Anterior cingulate cortex (tissue), 58 donors: ENCODE measurements at places on chromosomes 3 and 15.

GRCh38 chr15:77457905-77458265 lies 37.2 kb downstream of the HMG20A start:
- no peak for DNase-seq

DNA sequence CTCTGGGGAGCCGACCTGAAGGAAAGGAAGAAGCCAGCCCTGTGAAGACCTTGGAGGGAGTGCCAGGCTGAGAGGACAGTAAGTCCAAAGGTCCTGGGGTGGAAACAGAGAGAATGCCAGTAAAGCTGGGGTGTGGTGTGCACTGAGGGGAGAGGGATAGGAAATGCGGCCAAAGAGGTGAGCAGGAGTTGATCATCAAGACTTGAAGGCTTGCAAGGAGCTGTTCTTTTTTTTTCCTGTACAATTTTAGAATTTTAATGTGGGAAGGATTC lies 73.8 kb downstream of the SYNPR start:
- DNase-seq = no peak

GRCh38 chr3:141407047-141407446 lies 38.7 kb downstream of the ZBTB38 start:
- no peak for DNase-seq

- no peak for DNase-seq
Measured at GRCh38 chr3:66577426-66578203, 76.8 kb upstream of the LRIG1 start.

GRCh38 chr3:123791417-123791816 lies 92.7 kb downstream of the MYLK start:
- DNase-seq = no peak

DNA sequence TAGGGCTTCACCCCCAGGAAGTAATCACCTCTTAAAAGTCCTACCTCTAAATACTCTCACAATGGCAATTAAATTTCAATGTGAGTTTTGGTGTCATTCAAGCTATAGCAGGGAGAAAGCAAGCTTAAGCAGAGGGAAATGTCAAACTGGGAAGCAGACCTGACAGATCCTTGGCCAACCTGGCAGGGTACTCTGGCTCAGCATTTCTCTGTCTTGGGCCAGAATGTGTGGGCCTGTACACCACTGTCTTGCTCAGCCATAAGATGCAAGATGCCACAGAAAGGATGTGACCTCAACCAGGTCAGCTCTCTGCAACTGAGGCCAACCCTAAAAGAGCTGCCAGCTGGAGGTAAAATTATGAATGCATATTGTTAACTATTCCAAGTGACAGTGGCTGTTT lies 130.6 kb upstream of the CMC1 start:
- no peak for DNase-seq

GRCh38 chr3:173501931-173502489 lies 104.5 kb downstream of the NLGN1 start:
- no peak for DNase-seq

GRCh38 chr15:36133742-36134141 lies 445.7 kb upstream of the CDIN1 start:
- DNase-seq = no peak

DNA sequence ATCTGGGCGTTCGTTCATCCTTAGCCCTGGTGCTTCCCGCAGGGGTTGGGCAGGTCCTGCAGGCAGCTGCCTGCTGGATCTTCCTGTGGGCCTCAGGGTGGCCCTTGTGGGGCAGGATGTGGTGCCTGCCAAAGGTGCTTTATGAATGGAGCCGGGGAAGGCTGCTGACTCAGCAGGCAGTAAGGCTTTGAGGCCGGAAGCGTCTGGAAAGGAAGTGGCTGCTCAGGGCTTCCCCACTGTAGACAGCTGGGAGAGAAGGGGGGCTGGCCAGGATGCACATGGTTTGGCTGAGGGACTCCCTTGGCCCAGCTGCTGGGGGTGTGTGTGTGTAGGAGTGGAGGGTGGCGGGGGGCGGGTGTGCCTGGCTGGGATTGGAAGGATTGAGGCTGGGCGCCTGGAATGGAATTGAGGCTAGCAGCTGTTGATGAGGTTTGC lies 12.9 kb downstream of the CD276 start:
- peak; percentile 69 for DNase-seq

DNA sequence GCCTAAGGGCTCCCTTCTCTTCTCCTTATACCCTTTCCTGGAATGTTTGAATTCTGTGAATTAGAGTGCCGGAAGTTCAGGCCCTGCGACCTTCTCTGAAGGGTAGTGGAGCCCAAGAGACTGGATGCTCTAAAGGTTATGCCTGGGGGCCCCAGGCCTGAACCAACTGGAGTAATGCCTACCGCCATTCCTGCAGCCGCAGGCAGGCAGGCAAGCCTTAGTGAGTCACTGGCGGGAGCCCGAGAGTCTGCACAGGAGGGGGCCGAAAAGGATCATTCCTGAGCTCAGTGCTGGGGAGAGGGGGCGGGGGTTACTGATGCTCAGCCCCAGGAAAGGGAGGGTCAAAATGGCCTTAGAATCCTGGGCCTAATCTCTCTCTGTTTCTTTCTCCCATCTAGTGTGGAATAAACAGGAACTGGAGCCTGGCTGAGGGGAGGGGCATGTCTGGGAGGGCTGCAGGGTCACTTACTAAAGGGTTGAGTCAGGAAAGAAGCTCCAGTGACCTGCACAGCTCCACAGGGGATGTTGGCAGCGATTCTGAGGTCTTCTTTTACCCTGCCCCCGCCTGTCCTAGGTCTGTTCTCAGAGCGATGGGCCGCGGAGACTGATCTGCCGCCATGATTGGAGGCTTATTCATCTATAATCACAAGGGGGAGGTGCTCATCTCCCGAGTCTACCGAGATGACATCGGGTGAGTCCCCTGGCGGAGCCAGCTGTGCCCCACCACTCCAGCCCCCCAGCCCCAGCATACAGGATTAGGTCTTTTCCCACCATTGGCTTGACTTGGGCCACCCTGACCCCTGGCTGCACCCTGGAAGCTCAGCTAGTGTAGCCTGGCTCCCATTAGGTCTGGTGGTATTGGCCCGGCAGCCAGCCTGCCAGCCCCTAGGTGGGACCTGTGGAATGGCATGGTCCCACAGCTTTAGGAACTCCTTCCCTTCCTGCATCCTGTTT lies 2.0 kb downstream of the AP2M1 start:
- DNase-seq = peak; percentile 43

DNA sequence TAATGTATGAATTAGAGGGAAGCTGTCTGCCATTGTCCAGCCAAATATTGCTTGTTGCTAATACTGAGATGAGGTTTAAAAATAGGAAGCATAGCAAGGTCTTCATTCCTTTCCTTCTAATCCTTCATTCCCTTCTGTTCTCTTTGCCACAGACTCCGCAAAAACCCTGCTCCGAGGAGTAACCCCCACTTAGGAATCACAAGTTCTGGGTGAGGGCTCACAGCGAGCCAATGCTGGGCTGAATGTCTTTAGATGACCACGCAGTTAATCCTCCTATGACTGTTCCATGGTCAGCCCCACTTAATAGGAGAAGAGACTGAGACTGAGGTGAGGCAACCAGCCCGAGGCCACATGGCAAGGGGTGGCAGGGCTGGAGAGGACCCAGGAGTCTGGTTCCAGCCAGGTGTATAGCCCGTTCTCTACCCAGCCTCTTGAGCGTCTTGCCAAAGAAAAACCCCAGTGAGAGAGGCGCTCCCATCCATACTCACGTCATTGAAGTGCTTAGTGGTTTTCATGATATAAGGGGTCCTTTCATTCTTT lies 44.9 kb upstream of the CTSH start:
- no peak for DNase-seq

DNA sequence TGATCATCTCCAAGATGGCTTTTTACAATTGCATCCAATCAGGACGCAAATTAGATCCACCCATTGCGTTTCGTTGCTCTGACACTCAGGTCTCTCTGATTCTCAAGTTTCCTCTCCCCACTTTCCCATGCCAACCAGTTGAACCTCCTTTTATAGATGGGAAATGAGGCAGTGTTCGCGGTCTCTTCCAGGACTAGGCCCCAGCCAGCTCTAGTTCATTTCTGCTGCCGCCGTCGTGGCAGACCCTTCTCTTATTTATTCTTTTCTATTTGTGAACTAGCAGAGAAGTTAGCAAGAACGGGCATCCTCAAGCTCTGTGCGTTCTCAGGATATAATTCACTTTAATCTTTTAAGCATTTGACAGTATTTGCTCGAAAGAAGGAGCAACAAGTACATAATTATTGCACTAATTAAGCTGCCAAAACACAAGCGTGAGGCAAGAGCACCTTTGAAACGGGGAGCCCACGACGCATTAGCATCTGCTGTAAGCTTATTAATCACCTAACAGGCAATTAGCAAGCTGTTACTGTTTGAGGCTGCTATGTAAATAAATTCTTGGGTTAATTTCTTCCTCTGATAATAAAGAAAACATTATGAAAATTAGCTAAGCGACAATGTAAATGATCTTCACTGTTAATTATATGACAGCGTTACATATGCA lies 246.4 kb upstream of the TLE3 start:
- no peak for DNase-seq

DNA sequence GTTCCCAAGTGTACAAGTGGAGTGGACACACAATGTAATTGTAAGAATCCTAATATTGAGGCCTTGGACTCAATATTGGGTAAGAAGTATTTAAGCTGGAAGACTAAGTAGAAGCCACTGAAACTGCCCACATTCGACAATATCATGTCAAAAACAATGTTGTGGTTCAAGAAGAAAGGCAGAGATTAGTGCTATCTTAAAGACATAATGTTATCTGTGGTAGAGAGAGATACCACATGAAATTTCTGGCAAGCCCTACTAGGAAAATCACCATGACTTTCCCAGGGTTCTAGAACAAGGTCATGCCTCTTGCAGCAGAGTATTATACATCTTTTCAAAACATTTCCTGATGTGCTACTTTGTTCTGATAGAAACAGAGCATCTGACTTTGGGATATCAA lies 192.6 kb downstream of the RAP2B start:
- DNase-seq = no peak

DNA sequence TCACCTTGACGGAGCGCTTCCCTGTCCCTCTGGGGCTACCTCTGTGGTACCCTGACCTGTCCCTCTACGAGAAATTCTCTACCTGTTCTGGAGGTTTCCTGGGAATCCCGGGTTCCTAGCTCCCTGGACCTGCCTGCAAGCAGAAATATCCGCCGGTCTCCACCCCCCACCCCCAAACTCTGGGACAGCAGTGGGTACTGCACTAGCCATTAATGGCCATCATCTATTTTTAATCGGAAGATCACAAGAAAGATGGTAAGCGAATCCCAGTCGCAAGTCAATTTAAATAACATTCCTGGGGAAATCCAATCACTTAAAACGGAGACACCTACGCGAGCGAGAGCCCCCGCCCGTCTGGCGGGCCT lies 429 bp upstream of the C3orf80 start:
- no peak for DNase-seq

DNA sequence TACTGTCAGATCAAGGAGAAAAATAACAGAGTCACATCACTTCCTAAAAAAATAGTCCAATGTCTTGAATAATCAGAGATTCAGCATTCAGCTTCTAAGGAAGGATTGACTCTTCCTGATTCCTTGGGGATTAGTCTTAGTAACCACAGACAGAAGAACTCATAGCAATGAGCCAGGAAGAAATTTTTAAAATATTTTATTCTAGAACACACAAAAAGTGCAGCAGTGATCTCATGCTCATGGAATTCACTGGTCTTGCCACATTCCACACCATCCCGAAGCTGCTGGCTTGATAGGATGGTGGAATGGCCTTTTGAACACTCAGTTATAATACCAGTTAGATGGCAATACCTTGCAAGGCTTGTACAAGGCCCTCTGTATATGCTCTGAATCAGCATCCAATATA lies 43.0 kb upstream of the ABI3BP start:
- DNase-seq = no peak

DNA sequence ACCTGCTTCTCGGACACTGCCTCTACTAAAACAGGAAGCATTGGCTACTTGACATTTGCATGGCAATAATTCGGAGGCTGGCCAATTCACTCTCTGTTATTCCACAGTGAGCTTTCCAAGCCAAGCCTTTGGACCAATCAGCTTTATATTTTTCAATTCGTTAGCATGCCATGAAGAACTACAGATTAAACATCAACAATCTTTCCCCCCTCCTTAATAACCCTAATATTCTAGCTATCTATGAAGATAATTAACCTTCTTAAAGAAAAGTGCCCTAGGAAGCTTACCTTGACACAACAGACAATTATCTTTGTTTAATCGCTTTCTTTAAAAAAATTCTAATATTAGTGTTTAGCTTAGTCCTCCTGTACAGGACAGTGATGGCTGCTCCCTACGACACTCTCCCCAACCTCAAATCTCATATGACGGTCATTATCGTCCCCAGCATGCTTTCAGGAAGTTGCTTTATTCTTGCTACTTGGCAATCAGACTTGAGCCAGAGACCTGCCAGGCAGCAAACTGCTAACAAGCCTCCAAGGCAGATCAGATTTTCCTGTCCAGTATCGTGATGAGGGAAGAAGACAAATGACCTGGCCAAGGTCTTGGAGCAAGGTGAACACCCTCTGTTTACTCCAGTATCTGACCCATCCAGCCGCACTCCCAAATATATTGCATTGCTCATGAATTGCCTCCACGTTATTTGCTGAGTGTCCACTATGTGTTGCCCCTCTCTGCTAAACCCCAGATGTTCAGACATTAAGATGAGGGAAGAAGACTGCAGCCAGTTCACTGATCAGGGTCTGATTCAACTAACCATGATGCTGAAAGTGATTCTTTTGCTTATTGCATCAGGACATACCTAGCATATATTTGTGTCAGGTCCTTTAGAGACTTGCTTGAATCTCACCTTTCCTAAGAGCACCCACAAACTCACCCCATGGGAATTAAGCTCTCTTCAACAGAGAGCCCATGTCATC lies 68.1 kb upstream of the LPP start:
- DNase-seq = no peak

DNA sequence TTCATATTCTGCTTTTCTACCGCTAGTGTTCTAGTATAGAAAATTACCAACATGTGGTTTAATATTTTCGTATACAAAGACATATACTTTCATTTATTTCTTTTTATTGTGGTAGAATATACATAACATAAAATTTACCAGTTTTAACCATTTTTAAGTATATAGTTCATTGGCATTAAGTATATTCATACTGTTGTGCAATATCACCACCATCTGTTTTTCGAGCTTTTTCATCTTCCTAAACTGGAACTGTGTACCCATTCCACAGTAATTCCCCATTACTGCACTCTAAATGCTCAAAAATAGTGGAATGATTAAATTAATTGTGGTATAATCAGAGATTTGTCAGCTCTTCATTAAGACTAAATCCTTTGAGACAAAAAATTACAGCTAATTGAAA lies 62.9 kb downstream of the ECT2 start:
- no peak for DNase-seq

GRCh38 chr3:122076491-122077292 lies 21.5 kb downstream of the CD86 start:
- no peak for DNase-seq

DNA sequence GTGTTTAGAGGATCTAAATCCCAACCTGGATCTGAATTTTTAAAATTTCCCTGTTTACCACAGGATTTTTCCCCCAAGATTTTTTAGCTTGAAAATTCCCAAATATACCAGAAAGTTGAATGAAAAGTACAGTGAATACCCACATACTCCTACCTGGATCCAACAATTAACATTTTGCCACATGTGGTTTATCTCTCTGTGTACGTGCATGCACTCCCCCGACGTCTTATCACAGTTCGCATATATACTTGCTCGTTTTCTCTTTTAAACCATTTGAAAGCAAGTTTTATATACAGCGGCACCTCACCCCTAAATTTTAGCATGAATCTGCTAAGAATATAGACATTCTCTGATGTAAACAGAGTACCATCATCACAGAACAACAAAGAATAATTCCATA lies 165.3 kb downstream of the ATG7 start:
- DNase-seq = no peak

GRCh38 chr3:102053375-102053989 lies 204.2 kb downstream of the NFKBIZ start:
- DNase-seq = no peak
